ENCODE measurements at places on chromosomes 13 and 19.

DNA sequence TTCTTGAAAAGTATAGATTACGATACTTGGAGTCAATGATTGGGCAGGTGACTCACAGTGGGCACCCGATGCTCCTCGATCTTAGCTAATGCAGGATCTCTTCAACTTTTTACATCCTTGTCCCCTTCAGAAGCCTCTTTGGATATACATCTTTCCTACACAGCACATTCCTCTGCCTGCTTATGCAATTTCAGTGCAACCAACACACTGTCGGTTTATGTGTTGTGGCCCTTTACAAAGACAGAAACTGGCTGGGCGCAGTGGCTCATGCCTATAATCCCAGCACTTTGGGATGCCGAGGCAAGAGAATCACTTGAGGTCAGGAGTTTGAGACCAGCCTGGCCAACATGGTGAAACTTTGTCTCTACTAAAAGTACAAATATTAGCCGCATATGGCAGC lies 2.6 kb downstream of the GPR42 start:
- no peak for DNase-seq

DNA sequence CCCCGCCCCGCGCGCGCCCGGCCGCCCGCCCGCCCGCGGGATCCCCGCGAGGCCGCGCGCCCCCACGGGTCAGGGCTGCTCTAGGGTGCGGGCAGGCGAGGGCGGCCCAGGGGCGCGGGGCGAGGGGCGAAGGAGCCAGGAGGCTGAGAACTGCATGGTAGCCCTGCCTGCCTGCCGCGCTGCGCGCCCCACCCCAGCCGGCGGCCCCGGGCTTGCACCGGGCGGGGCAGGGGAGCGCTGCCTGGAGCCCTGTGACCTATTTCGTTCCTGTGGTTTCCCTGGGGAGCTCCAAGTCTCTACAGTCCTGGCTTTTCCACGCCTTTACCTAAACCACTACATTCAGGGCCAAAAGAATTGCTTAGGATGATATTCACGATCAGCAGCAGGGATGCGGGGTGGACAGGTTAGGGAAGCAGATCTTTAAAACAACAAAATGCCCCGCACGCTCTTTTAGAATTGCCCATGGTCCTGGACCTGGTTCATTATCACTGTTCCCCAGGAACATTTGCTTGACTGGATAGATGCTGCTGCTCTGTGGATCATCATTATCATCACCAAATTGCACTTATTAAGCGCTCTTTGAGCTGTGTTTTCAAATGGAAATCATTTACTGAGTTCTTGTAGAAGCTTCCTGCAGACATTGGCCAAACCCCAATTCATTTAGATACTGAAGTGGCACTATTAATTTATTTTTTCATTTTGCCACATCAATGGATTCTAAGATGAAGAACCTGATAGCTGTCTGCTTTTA lies 421 bp upstream of the GPR12 start:
- DNase-seq: no peak

GRCh38 chr19:7429638-7430282 lies 59.1 kb downstream of the PEX11G start:
- DNase-seq: no peak

DNA sequence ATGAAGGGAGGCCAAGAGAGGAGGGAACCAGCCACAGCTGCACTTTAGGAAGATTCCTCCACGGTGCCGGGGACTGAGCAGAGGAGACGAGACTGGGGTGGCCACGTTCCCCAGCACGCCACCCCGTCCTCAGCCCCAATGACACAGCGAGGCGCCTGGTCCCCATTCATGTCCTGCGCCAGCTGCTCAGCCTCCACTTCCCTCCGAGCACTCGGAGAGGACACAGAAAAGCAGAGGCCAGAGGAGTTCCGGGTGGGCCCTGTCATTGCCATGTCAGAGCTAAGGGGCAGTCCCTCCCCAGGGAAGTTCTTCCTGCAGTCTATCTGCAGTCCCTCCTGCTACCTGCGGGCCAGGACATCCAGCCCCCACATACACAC lies 53.2 kb upstream of the NFIC start:
- DNase-seq: no peak

Measured in NAMALWA (cell line).